ENCODE measurements at places on chromosomes 5 and 9. TPM values are rescaled to one million over a fixed set of nuclear protein-coding genes. Genes with fewer than 3 reads are reported as not detected.
A peak's percentile ranks its signal among the peaks of the same experiment; 100 is the strongest.

DNA sequence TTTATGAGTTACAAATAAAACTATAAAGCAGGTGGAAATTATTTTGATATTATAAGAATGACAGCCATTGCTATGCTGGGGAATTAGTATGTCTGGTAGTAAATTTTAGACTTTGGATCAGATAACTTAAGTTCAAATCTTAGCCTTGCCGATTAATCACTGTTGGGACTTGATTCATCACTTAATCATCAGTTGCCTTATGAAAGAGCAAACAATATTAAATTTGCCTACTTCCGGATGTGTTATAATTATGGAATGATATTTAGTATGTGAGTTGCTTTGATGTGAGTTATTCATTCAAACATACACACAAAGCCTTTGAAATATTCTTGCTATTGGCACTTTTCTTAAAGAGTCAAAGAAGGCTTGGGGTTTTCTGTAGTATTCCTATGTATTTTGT is 717.7 kb downstream of the BRINP1 start:
- DNase-seq, result peak; percentile 40

DNA sequence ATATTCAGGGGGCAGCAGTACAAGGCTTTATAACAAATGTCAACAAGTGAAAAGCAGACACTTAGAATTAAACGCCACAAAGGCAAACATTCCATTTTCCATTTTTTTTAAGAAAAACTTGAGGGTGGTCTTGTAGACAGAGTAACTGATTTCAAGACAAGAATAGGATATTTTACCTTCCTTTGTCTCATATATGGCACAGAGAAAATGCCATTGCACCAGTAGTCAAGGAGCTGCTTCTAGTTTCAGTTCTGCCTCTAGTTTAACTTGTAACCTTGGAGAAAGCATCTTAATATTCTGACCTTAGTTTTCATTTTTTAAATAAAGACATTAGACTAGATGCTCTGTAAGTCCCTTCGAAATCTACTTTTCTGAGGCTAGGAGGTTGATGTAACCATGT is 355.3 kb upstream of the KCNN2 start:
- DNase-seq, result no peak

- peak; percentile 48 for DNase-seq
Observed at GRCh38 chr5:41751867-41752266, 118.4 kb downstream of the OXCT1 start.

DNA sequence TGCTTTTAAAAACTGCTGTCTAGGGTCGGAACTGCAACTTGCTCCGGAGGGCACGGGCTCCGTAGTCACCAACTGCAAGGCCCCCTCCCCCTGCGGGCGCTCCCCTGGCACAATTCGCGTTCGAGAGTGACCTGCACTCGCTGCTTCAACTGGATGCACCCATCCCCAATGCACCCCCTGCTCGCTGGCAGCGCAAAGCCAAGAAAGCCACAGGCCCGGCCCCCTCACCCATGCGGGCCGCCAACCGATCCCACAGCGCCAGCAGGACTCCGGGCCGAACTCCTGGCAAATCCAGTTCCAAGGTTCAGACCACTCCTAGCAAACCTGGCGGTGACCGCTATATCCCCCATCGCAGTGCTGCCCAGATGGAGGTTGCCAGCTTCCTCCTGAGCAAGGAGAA is 64.2 kb upstream of the GAS1 start:
- no peak for DNase-seq

GRCh38 chr5:5341531-5342292 is 80.8 kb upstream of the ICE1 start:
- DNase-seq, result peak; percentile 26

- DNase-seq, result no peak
Observed at GRCh38 chr5:173099461-173099860, 43.3 kb downstream of the CREBRF start.

DNA sequence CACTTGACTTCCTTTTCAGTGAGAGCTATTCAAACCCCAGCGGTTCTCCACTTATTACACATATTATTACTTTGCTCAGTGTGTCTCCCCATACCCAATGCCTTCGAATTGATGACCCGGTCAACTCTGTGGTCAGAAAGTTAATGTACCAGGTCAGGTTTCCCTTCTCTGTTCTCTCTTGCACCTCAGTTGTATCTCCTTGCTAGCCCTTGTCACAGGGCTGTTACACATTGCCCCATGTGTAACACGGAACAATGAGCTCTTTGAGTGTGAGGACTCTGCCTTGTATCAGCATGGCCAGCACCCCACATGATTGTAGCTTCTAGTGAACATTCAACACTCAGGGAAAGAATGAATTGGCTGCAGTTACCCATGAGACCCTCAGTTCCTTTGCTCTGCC is 73.6 kb downstream of the DOCK2 start:
- no peak for DNase-seq

GRCh38 chr9:84296146-84296843 is 44.3 kb downstream of the SLC28A3 start:
- peak; percentile 52 for DNase-seq

DNA sequence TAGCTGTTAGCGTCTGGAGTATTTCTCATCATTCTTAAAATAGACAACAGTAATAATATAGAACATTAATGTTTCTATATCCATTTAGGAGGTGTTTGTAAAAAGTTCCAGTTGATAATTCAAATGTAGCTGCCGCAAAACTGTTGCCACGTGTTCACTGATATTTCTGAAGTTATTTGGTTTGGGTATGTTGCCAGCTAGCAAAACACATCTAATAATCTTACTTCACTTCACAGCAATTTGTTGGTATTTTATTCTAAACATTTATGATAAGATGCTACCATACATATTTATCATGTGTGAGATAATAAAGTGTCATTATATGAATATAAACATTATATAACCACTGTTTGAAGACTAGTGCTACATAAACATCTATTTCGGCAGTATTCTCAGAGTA is 101.6 kb downstream of the CDH12 start:
- DNase-seq, result no peak

DNA sequence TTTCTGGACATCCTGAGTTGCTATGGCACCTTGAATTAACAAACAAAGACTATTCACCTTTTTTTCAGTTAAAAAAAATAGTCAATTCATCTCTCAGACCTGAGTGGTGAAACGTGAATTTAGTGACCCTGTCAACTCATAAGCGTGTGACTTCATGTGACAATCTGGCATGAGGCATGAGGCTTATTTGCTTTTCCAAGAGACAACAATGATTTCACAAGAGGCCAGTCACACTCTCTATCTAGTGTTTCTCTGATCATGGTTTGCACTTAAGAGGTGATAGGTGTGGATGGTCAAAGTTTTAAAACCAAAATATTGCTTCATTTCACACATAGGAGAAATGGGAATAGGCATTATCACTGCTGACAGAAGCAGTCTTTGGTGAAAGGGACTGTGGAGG is 559.6 kb upstream of the ACO1 start:
- no peak for DNase-seq

GRCh38 chr5:17402289-17403121 is 95.5 kb upstream of the TAF11L2 start:
- no peak for DNase-seq

DNA sequence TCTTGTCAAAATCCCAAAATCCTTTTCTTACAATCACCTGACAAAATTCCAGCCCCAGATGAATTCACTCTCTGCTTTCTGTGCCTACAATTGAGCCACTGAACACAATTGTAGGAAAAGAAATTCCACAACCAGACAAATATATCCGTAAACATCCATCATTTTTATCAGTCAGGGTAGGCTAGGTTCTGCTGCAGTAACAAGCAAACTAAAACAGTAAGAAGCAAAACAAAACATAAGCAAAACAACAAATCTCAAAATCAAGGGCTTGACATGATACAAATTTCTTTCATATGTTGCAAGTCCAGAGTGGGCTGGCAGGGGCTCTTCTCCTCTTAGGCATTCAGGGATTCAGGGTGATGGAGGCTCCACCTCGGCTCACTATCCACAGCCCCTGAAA is 114.2 kb upstream of the MAN2A1 start:
- no peak for DNase-seq

GRCh38 chr5:133738271-133738670 is 125.9 kb upstream of the FSTL4 start:
- DNase-seq, result no peak

The PCDHGA10 gene
- 21.4 TPM for total RNA-seq

The PHAX gene
- total RNA-seq, result 78.2 TPM

The TAF1L gene
- total RNA-seq, result not detected

The PCDHAC1 gene
- not detected for total RNA-seq

The ADRB2 gene
- total RNA-seq, result 4.1 TPM

Measured in LHCN-M2 (cell line).